ENCODE measurements at places on chromosomes 3 and 15.

- no peak for DNase-seq
These were observed 279.6 kb downstream of the KLF13 start for GRCh38 chr15:31606194-31606669.

DNA sequence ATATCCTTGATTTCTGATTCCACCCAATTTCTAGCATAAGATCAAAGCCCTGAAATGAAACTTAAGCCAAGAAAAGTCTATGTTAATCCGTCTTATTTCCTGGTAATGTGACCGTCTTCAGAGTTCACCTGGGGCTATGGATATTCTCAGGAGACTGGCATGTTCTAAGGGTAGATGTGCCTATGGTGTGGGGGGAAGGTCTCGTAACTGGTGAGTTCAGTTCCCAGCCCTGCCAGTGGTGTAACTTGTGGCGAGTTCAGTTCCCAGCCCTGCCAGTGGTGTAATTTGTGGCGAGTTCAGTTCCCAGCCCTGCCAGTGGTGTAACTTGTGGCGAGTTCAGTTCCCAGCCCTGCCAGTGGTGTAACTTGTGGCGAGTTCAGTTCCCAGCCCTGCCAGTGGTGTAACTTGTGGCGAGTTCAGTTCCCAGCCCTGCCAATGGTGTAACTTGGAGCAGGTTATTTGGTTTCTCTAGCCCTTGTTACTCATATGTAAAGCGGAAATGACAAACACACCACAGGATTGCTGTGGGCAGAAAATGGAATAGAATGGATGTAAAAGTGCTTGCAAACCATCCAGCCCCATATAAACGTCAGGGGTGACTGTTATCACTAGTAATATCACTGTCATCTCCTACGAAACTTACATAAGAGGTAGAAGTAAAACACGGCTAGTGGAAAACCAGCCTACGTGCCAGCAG lies 30.4 kb downstream of the SLC51A start:
- no peak for DNase-seq

- no peak for DNase-seq
These were observed 51.9 kb downstream of the BBX start for GRCh38 chr3:107574650-107575049.

GRCh38 chr15:38414357-38414756 lies 39.6 kb upstream of the FAM98B start:
- DNase-seq = no peak

DNA sequence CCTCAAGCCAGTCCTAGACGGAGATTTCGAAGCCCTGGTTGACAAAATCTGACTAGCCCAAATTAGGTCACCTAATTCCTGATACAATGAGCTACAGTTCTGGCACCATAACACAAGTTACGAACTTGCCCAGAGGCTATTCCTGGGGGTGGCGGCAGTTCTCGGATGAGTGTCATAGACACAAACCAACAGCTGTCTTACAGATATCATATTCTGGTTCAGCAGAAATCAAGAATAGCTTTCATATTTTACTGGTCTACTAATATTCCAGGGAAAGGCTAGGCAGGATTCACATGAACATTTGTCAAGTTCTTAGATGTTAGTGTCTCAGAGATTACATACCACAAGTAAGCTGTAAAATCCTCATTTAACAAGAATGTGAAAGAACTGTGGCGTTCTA lies 8.8 kb downstream of the ANAPC13 start:
- no peak for DNase-seq

DNA sequence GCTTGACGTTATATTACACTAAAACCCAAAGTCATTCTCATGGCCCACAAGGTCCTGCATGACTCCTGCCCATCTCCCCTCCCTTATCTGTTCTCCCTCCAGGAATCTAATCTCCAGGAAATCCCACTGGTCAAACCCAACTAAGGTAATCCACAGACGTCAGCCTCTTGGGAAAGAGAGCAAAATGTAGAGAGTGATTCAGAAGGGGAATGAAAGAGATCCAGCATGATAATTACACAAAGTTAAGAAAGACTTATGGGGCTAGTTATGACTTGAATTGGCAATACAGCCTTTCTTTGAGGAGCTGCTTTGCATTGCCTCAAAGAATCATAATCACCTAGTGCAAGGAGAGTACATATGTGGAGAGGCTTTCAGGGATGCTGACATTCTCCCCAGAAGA lies 137.8 kb upstream of the MYRIP start:
- DNase-seq = no peak

DNA sequence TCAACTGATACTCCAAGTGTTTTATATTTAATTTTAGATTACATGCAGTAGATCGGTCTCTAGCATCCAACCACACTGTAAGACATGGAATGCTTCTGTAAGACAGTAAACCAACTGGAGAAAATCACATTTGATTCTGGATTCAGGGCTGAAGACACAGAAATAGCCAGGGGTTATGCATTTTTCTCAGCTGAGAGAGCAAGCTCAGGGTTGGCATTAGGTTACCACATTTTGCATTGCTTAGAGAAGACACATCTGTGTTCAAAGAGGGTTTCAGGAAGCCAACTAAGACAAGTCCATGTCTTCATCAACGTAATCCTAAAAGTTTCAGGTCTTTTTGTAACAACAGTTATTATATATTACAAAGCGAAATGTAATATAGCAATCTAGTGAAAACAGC lies 27.7 kb upstream of the UNC13C start:
- DNase-seq = no peak

GRCh38 chr3:71389911-71390573 lies 193.5 kb downstream of the FOXP1 start:
- DNase-seq = no peak

DNA sequence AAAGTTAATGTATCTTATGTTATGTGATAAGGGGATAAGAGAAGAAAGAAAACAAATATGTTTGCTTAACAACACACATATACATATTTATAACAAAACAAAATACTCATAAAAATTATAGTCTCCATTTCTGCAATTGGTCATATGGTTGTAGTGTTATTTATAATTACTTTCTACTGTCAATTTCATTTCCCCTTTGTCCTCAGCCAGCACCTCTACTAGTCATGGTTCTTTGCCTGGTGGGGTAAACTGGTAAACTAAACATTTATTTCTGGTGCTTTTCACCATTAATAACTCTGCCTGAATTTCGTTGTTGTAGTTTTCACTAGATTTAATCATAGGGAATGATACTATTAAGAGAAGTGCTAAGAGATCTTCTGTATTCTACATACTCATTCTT lies 88.0 kb upstream of the ALCAM start:
- DNase-seq = no peak

GRCh38 chr15:100722551-100723314 lies 120.3 kb downstream of the ASB7 start:
- no peak for DNase-seq

DNA sequence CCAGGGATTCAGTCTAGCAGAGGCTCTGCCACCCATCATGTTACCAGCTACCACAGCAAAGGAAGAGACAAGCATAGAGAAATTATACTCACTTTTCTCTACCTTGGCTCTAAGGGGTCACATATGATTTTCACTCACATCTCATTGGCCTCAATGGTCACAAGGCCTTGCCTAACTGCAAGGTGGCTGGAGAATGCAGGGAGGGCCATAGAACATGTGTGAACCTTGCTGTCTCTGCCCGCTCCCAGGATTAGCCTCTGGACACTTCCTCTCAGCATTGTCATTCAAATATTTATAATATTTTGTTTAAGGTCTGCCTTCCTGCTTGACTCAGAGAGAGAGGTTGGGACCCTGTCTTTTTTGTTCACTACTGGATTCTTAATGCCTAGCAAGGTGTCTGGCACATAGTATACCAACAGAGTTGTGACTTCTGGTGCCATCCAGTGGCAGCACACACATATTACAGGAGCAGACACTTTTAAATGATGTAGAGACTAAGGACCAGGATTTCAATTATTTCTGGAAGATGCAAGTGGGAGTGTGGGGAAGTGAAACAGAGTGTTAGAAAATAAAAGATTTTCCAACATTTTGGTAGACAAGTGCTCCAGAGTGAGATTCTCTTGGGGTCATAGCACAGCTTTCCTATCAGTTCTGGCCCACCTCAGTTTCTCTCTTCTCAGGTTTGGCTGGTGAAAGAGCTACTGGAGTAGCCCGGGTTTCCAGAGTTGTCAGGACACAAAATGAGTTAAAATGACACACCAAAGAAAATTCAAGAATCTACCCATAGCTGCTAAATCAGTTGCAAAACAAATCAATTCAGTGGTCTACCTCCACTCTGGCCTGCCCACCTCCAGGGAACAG lies 119.0 kb upstream of the RASGRP1 start:
- peak; percentile 51 for DNase-seq

GRCh38 chr15:82799183-82799841 lies 6.6 kb downstream of the FSD2 start:
- DNase-seq = no peak

GRCh38 chr3:184110316-184110725 lies 13.5 kb downstream of the HTR3E start:
- DNase-seq = no peak

DNA sequence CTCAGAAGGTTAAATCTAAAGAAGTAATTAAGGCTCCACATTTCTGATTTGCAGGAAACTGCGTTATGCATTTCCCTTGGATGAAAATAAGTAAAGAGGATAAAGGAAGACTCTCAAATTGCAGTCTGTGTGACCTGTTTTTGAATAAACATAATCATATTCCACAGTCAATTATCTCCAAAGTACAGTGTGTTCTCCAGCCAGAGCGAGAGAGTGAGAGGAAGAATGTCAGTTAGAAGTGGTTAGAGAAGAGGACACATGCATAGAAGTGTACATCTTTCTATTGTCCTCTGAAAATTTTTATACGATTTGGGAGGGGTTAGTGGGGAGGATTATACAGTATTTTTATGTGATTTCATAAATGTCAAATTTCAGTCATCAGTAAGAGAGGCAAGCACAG lies 487.1 kb downstream of the LPP start:
- no peak for DNase-seq

- DNase-seq = no peak
These were observed 13.9 kb upstream of the FRMD5 start for GRCh38 chr15:44208956-44209355.

DNA sequence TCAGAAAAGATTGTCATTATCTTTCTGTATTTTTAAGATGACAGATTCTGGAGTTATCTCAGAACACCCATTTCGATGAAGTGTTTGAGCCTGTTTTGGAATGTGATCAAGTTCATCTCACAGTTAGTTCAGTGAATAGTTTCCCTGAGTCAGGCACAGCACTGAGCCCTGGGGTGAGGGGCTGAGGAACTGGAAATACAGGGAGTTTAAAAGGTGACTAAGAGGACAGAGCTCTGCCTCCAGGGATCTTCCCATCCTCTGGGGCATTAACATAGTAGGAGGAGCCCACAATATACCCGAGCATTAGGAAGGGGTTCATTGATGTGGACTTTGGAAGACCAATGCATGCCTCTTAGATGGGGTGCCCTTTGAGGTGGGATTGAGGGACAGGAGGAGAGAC lies 355.1 kb downstream of the CLSTN2 start:
- DNase-seq = no peak

DNA sequence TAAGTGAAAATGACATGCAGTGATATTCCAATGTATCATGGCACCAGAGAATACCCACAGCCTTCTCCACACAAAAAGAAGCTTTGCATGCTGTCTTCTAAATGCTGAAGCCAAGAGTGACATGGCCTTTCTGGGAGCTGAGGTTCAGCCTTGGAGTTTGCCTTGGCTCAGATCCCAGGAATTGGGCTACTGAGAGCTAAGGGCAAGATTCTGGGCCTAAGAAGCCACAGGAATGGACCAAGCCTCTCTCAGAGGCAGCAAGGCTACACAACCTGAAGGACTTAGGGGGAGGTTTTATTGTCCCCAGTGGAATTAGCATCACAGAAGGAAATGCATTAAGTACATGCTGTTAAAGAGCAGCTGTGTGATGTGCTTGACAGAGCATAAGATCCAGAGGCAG lies 1078.5 kb downstream of the TUSC7 start:
- no peak for DNase-seq

DNA sequence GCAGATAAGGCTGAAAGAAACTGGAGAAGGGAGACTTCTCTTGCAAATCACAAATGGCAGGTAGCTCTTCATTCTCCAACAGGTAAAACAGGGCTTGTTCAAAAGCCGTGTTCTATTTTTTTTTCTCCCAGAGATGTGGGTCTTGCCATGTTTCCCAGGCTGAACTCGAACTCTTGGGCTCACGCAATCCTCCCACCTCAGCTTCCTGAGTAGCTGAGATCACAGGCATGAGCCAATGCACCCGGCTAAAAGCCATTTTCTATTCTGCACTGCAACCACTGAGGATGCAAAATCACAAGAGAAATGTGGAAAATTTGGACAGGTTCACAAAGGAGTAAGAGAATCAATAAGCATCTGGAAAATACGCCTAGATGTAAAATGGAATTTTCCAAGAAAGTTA lies 19.5 kb downstream of the EIF4E3 start:
- no peak for DNase-seq

DNA sequence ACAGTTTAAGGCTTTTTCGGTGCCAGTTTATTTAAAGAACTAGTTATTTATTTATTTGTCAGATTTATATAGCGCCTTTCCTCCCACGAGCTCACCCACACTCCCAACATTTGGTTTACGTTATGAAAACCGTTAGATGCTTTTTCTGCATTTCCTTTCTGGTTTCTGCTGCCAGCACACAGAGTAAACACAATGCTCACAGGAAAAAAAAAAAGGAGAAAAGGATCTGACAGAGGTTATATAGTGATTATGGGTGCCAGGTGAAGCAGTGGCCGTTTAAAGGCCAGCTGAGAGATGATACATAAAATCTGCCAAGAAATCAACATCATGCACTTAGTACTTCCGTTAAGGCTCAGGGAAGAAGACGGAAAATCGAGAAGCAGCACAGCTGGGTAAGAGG lies 37.9 kb downstream of the ETV5 start:
- DNase-seq = no peak

GRCh38 chr3:33513262-33513863 lies 73.2 kb upstream of the UBP1 start:
- no peak for DNase-seq

DNA sequence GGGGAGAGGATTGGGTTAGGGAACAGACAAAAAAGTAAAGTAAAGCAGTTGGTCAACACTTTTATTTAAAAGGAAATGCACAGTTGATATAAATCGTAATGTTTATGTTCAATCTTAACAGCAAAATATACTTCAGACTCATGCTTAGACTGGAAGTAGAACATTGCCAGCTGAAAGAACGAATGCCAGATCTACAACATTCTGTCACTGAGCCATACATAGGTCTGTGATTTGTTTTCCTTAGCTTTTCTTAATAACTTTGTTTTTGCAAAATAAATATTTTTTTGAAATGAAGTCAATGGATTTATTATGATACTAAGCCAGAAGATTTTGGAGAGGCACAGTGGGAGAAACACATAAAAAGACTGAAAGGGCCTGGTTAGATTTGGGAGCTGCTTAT lies 62.0 kb downstream of the LEKR1 start:
- no peak for DNase-seq

- DNase-seq = no peak
These were observed 58.9 kb upstream of the CNTN3 start for GRCh38 chr3:74673326-74673725.

GRCh38 chr3:4744405-4745234 lies 234.6 kb upstream of the BHLHE40 start:
- DNase-seq = no peak

- no peak for DNase-seq
These were observed 260.1 kb upstream of the CCDC54 start for GRCh38 chr3:107117156-107117555.
